ENCODE measurements at places on chromosomes 11 and 22.
A peak's percentile ranks its signal among the peaks of the same experiment; 100 is the strongest.

DNA sequence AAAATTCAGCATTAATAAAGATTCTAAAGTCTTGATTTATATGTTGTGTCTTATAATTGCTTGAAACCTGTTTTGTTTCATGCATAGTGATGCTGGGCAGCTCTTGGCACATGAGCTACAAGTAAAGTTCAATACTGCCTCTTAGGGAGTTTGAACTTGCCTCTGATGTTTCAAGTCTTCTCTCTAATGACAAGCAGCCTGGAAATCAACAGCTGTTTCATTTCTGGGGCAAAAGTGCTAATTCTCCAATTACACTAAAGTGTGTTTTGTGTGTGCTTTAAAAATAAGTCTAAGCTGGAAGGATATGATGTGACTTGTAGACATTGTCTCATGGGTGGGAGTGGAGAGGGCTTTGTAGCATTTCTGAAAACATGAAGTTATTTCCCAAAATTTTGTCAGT, 23.7 kb upstream of the SESN3 start:
- DNase-seq = no peak

DNA sequence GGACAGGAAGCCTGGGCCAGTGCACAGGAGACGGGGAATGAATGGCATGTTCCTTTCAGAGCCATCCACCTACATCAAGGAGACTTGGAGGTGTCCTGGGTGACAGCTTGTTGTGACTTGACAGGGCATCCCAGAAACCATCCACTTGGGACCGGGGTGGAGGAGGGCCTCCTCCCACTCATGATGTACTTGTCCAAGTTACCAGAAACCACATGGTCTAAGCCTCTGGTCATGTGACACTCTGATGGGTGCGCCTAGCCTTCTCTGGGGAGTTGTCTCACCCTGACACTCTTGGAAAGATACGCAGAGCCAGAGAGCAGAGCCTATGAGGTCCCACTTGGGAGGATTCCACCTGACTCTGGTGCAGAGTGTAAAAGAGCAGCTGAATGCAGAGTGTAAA, 21.6 kb upstream of the FXYD6 start:
- DNase-seq = no peak

GRCh38 chr11:5631417-5631816, 6.6 kb downstream of the TRIM34 start:
- DNase-seq = peak; percentile 82

- DNase-seq = peak; percentile 62
Observed at GRCh38 chr11:35066783-35067423, 72.1 kb upstream of the CD44 start.

DNA sequence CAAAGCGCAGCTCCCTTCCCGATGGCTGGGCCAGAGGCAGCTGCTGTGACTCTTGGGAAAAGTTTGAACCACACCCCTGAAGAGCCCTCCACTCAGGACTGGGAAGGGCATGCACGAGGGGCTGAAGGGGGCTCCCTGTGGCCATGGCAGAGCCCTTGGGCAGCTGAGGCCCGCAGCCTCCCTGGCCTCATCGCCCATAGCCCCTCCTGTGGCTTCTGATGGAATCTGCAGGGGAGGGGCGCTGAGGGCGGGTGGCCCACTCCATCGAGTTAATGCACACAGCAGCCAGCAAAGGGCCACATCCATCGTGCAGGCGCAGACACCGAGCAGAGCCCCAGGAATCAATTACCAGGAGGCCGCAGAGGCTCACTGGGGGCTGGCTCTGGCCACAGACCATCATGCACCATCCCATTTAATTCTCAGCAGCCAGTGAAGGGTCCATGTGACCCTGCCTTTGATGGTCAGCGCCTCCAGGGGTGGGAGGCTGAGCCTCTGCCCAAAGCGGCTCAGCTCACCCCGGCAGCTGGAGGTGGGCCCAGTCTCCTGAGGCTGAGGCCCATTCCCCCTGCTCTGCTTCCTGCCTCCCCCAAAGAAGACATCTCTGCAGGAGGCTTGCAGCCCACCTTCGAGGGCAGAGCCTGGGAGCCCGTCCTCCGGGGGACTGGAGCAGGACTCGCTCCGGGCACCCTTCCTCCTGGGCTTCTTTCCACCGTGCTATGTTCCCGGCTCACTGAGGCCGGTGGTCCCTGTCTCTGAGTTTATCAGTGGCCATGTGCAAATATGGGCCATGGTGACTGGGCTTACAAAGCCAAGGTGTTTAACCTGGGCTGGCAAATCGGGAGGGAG, 1410.2 kb downstream of the BRD1 start:
- no peak for DNase-seq

- peak; percentile 23 for DNase-seq
Observed at GRCh38 chr11:118436639-118437207, 431 bp downstream of the KMT2A start.

GRCh38 chr22:44207173-44207980, 26.7 kb downstream of the PARVG start:
- DNase-seq = no peak

- DNase-seq = no peak
Observed at GRCh38 chr11:1048375-1049070, 12.0 kb upstream of the MUC6 start.

DNA sequence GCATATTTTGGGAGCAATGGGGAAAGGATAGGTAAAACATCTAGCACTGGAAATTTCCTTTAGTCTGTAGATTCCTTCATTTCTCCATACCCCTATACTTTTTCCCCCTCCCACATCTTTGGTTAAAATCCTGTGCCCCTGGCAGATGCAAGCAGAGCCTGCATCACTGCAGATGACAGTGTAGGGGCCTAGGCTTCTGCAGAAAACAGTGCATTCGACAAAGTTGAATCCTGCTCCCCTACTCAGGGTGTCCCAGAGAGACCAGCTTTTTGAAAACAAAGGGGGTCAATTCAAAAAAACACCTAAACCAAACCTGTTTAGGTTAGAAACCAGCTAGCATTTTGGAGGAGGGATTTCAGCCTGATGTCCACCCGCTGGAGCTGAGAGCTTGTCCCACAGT, 43.8 kb upstream of the BLID start:
- no peak for DNase-seq

DNA sequence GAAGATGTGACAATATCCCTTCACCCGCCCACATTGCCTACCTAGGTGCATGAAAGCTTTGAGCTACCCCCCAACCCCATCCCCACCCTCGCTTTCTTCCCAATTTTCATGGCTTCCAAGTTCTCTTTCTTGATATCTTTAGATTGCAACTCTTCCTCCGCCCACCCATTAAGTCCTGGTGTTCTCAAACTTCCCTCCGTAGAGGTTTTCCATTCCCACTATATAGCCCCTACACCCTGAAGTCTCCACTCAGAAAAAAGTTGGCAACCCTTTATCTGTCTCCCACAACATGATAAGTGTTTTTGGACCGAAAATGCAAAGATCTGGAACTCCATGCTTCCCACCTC, 572 bp downstream of the ZNF70 start:
- no peak for DNase-seq

GRCh38 chr22:45072322-45072903, 62.6 kb upstream of the PHF21B start:
- peak; percentile 3 for DNase-seq

DNA sequence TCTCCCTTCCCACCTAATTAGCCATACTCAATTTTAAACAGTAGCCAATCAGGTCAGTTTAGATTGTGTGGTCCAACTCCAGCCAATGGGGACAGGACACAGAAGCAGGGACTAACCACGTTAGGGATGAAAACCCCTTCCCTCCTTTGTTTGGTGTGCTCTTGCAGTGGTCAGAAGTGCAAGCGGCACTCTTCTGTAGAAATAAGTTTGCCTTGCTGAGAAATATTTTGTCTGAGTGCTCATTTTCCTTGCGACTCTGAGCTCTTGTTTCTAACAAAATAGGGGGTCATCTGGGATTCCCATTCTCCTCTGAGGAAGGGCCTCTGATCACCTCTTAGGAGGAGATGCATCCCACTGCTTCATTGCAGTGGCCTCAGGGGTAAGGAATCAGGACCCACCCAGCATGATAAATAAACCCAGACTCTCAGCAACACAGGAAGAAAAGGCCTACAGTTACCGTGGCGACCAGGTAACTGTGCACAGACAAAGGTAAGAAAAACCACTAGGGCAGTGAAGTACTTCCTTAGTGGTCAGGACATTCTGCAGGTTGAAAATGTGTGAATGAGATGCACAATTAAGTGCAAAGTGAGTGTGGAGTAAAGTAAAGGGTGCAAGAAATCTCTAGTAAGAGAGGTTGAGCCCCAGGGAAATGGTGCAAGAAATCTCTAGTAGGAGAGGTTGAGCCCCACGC, 55.4 kb downstream of the ZNF280B start:
- DNase-seq = no peak

- DNase-seq = no peak
Observed at GRCh38 chr22:19060356-19061009, 61.7 kb downstream of the DGCR2 start.
